ENCODE measurements at places on chromosomes 3 and 15. TPM values are rescaled to one million over a fixed set of nuclear protein-coding genes. Genes with fewer than 3 reads are reported as not detected.

Gene SLC35G2
- 9.1 TPM for total RNA-seq

Gene CDHR4
- 7.8 TPM for total RNA-seq

Gene SCN11A
- total RNA-seq, result 0.12 TPM

Gene SYNPR
- not detected for total RNA-seq

Gene EPHA6
- 0.31 TPM for total RNA-seq

Gene LRRC2
- 3.1 TPM for total RNA-seq

Gene APPL1
- total RNA-seq, result 55.2 TPM

Gene CHRFAM7A
- 4.1 TPM for total RNA-seq

Gene THRB
- total RNA-seq, result 9.7 TPM

Gene SLC27A2
- 6.6 TPM for total RNA-seq

Gene CD96
- total RNA-seq, result 3.1 TPM

Gene ROPN1B
- total RNA-seq, result 0.67 TPM

Gene COLQ
- 5.1 TPM for total RNA-seq

Gene ESYT3
- 38.3 TPM for total RNA-seq

Gene CCR4
- total RNA-seq, result 2.9 TPM

Gene ZNF148
- total RNA-seq, result 33.3 TPM

Gene PEAK1
- 71.6 TPM for total RNA-seq

Gene BSN
- total RNA-seq, result 0.71 TPM

Gene BNC1
- 0.25 TPM for total RNA-seq

Gene CPA3
- total RNA-seq, result 2.4 TPM

Gene SERINC4
- total RNA-seq, result not detected

Gene KCNMB2
- total RNA-seq, result 1.7 TPM

Gene AGBL1
- 147 TPM for total RNA-seq

Gene ZNF592
- 20.1 TPM for total RNA-seq

Gene GREM1
- 1.6 TPM for total RNA-seq

Gene PSTPIP1
- 27.8 TPM for total RNA-seq

Gene RTP3
- not detected for total RNA-seq

Gene TMEM40
- total RNA-seq, result 2.0 TPM

Gene CD200R1L
- not detected for total RNA-seq

Gene ACKR4
- total RNA-seq, result 2.0 TPM

Gene ZNF445
- 23.2 TPM for total RNA-seq

Gene CFAP100
- 31.9 TPM for total RNA-seq

Gene VPS39
- total RNA-seq, result 99.1 TPM

Gene COL6A6
- 4.8 TPM for total RNA-seq

Gene TMIE
- 0.52 TPM for total RNA-seq

Gene CNTN6
- 22.7 TPM for total RNA-seq

Gene OXSM
- 9.4 TPM for total RNA-seq

Gene OIP5
- 0.71 TPM for total RNA-seq

Gene CDCP1
- total RNA-seq, result 1.6 TPM

Gene TTC21A
- 14.2 TPM for total RNA-seq

Data from lung (tissue), 17 donors.